Activated CD8-positive, alpha-beta memory T cell treated with anti-CD3 and anti-CD28 coated beads, Interleukin-2, amount 50 U/mL, for 4 hours (primary cell): ENCODE measurements at places on chromosomes 6 and 20.
A peak's percentile ranks its signal among the peaks of the same experiment; 100 is the strongest.

- no peak for DNase-seq
These were observed 11.0 kb downstream of the VSX1 start for GRCh38 chr20:25070821-25071473.

GRCh38 chr20:51570739-51571459 lies 28.4 kb upstream of the NFATC2 start:
- DNase-seq, result no peak

- no peak for DNase-seq
These were observed 28.3 kb upstream of the PREP start for GRCh38 chr6:105431226-105431625.

DNA sequence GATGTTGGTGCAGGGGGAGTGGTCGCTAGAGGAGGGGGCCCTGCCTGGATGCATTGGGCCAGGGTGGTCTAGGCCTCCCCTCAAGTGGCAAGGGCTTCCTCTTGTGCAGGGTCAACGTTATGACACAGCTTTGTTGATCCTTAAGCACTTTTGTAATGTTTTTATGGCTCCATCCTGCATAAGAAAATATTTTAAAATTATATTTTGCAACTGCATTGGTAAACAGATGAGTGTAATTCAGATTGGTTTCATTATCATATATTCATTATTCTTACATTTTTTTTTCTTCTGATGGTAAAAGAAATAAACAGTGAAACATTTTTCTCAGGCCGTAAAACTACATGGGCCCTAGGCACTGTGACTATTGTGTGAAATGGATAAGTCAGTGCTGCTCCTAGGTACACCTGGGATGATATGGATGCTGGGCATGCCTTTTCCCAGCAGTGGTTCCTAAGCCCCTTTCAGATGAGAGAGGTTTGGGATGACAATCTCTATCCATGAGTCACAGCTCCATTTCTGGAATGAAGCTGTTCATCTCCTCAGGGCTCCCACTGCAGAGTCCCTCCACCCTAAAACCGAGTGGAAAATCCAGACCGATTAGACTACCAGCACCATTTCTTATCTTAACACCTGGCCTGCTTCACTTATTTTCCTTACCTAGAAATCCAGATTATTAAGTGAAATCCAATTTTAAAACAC lies 5.8 kb upstream of the SIM1 start:
- no peak for DNase-seq

DNA sequence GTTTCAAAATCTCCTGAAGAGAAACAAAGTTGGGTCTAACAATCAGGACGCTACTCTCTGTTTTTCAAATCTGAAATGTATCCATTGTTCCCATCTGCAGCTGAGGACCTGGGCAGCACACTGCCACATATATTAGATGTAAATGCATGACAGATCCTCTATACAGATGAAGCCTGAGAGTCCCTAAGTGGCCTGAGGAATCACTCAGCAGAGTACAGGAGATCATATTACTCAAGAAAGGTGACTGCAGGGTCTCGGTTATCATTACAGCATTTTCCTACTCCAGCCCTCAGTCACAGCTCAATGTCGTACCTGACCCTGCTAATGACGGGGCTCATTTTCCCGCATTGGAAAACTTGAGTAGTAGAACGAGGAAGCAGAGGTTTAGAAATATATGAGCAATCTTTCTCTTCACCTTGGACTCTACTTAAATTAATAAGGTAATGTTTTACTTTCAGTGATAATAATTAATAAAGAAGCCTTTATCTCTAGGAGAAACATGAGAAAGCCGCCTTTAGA lies 256.2 kb upstream of the IRAK1BP1 start:
- no peak for DNase-seq

DNA sequence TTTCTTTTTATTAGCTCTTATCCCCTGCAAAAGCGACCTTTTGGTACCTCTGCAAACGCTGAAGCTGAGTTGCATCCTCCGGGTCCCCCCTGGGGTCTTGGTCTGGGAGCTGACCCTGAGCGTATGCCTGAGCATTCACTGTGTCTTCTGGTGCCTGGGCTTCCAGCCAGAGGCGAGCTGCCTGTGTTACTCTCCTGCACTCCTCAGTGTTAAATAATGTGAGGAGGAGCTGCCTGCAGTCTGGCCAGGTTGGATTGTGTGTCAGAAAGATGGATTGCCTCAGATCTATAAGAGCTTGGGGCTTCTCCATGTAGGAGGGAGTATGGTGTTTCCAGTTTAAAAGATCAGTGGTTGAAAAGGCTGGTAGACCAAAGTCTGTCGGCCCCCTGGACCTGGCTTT lies 8.7 kb upstream of the GMPR start:
- DNase-seq, result no peak

GRCh38 chr6:73951183-73951582 lies 255.2 kb downstream of the CD109 start:
- DNase-seq, result no peak

DNA sequence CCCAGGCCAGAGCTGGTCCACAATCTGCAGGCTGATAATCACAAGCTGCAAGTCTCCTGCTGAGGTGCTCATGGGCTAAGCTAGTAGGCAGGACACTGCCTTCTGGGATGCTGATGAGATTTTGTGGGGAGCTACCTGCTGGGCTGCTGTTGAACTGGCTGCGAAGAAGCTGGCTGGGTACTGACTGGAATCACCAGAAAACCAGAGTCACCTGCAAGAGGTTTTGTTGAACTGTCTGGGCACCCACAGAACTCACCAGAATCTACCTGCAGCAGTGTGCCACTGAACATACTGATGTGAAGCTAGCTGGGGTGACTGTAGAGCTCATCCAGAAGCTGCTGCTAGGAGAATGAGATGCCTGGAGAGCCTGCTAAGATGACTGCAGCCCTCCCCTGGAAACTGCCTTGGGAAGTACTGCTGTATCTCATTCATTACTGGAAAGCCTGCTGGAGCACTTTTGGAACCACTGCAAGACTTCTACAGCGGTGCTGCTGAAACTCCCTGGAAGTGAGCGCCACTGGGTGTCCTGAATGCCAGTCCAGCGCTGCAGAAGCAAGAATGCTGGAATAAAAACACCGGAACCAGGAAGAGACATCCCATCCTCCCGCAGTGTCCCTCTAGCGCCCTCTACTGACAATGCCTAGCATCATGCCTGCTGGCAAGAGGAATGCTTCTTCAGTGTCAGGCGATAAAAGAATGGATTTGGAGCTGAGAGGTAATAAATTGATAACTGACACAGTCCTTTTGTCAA lies 64.9 kb upstream of the ARHGAP18 start:
- peak; percentile 32 for DNase-seq

GRCh38 chr6:20377623-20378265 lies 23.9 kb upstream of the E2F3 start:
- no peak for DNase-seq

- DNase-seq, result no peak
These were observed 34.4 kb upstream of the B3GAT2 start for GRCh38 chr6:70991253-70991652.

DNA sequence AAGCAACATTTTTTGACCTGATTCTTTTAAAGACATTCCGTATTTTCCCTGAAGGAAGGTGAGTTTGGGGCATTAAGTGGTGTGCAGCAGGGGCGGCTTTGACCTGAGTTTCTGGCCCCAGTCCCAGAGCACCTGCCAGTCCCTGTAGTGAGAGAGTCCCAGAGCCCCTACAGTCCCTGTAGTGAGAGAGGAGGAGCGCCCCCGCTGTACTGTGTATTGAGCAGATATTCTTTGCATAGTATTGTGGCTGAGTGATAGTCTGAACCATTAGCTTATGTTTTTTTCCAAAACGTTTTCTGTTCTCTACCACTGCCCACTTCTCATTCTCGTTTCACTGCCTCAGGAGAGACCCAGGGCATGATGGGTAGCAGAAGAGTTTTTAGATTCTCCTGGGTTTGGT lies 17.2 kb upstream of the SH3BGRL2 start:
- DNase-seq, result no peak

GRCh38 chr6:111715321-111715720 lies 109.6 kb upstream of the TRAF3IP2 start:
- no peak for DNase-seq

- DNase-seq, result no peak
These were observed 6.0 kb upstream of the HSF2 start for GRCh38 chr6:122393351-122393896.

DNA sequence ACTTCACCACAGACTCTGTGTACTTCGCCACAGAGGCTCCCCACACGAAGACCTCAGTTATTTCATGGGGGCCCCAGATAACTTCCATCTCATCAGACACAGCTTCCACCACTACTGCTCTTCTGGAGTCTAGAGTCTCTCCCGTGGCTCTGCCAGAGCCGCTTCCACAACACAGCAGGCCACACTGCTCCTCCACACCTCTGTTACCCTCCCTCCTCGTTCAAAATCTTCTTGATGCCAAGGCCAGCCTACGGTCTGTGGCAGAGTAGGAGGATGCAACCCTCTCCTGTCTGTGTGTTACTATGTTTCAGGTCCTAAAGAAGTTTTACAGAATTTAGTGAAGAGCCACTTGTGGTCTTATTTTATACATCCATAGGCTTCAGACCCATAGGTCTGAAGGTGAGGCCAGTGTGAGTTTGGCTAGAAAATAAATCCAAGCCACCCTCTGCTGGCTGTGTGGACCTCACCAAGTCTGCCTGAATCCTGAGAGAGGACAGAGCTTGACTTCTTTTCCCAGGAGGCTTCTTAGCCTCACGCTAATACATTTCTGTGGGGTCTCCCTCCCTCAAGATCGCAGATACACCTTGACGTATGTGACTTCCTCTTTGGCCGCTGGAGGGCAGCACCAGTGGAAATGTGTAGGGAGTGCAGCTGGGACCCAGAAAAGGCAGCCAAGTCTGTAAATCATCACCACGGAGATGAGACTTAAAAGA lies 197.7 kb downstream of the FAXC start:
- no peak for DNase-seq

DNA sequence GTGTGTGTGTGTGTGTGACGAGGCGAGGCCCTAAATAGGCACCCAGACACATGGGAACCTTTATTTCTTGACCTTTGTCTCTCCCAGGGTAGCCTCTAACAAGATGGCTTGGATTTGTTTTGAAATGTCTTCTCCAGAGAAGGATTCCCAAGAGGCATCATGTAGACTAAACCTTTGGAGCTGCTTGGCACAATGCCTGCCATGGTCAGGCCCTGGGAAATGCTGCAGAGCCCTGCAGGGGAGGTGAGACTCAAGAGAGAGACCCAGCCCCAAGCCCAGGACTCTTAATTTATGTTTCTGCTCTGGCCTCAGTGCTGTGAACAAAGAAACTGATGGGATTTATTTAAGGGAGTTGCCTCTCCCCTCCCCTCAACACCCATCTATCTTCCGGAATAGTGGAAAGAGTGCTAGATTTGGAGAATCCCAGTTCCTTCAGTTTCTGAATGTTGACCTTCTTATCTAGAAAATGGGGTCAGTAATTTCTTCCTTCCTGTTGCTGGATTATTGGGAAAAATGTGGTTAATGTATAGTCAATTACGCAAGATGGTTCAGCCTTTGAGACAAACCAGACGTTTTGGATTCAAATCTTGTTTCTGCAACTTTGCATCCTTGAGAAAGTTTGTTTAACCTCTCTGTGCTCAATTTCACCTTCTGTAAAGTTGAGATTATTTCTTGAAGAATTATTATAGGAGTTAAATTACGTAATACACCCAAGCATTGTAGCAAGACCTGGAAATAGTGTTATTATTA lies 434.8 kb downstream of the MAFB start:
- no peak for DNase-seq

- no peak for DNase-seq
These were observed 91.3 kb downstream of the FILIP1 start for GRCh38 chr6:75402296-75402695.

DNA sequence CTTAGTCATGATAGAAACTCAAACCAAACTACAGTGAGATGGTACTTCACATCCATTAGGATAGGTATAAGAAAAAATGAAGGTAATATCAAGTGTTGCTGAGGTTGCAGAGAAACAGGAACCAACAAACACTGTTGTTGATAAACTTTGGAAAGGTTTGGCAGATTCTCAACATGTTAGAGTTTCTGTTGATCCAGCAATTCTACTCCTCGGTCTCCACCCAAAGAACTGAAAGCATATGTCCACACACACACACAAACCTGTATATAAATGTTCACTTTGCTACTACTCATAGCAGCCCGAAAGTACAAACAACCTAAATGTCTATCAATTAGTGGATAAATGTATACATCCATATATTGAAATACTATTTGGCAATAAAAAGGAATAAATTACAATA lies 128.3 kb upstream of the CARMIL1 start:
- no peak for DNase-seq

DNA sequence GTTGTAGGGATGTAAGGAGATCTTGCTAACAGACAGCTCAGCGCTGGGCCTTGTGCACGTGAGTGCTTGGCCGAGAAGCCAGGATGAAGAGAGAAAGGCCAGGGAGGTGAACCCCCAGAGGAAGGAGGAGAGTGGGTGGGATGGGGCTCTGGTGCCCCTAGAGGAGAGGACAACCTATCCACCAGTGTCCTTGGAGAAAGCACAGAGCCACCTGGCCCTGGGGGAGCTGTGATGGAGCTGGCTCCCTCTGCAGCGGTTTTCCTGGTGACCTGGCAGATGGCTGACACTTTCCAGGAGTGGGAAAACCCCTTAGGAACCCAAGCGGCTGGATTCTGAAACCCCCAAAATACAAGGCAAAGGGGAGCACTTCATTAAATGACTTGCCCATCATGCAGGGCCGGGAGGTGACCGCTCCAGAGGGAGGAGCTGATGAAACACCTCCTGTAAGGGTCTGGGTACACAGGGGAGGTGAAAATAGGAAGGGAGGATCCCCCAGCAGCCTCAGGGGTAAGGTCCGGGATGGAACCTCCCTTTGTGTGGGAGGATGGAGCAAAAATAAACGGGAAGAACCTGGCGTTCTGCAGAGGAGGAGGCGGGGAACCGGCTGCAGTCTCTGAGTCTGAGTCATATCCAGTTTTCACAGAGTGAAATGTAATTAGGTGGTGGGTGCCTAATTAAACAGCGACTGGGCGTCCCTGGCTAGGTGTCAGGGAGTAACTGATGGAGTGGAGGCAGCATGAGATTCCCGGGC lies 80.4 kb downstream of the SULF2 start:
- no peak for DNase-seq

DNA sequence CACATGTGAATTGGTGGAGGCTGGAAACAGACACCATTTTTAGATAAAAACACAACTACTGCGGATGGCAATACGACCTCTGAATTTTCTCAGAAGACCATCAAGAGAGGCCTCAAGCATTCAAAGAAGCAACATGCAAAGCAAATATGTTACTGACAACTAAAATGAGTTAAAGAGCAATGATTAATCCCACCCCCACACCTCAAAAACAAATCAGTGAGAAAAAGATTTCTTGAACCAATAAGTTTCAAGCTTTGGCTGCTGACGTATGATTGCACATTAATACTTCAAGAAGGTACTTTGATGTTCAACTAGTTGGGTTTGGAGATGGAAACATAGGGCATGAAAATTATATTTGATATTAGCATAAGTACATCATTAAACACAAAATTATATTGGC lies 982 bp downstream of the MMUT start:
- no peak for DNase-seq

DNA sequence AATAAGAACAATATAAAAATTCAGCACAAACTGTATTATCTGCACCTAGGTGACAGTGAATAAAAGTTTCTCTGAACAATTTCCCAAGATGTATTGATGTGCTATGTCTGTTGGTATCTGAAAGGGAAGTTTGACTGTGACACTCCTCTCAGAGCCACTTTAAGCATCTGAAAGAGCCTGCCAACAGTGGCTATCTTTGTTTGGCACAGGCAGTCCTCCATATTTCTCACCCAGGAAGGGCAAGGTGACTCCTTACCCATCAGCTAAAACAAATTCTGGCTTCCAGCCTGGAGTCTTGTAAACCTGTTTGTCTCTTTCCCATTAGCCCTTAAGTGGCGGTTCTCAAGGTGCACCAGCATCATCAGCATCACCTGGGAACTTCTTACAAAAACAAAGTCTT lies 122.4 kb upstream of the VGLL2 start:
- no peak for DNase-seq

- no peak for DNase-seq
These were observed 164.8 kb upstream of the GGTLC1 start for GRCh38 chr20:24153101-24154040.

- no peak for DNase-seq
These were observed 24.6 kb upstream of the BMP6 start for GRCh38 chr6:7701212-7701834.
